NCI-H510A treated with DMSO at 0.1 percent for 48 hours (cell line): ENCODE measurements at places on chromosomes 7 and 10.

DNA sequence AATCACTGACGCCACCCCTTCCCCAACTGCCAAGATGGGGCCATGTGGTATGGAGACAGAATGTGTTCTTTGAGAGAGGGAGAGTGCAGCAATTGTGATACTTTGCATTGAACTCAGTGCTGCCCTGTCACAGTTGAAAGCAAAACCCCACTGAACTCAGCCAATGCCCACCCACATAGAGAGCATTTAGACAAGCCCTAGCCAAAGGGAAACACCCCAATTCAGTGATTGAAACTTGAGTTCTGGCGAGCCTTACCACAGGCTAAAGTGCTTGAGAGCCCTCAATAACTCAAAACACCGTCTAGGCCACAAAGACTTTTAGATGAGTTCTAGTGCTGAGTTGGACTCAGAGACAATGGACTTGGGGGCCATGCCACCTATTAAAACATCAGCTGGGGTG is 751.9 kb upstream of the POT1 start:
- no peak for DNase-seq

DNA sequence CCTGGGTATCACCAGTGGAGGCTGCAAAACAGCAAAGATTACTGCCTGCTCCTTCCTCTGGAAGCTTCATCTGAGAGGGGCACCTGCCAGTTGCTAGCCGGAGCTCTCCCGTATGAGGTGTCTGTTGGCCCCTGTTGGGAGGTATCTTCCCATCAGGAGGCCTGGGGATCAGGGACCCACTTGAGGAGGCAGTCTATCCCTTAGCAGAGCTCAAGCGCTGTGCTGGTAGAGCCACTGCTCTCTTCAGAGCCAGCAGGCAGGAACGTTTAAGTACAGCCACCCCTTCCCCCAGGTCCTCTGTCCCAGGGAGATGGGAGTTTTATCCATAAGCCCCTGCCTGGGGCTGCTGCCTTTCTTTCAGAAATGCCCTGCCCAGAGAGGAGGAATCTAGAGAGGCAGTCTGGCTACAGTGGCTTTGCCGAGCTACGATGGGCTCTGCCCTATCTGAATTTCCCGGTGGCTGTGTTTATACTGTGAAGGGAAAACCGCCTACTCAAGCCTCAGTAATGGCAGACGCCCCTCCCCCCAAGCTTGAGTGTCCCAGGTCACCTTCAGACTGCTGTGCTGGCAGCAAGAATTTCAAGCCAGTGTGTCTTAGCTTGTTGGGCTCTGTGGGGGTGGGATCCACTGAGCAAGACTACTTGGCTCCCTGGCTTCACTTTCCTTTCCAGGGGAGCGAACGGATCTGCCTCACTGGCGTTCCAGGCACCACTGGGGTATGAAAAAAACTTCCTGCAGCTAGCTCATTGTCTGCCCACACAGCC is 19.6 kb downstream of the SEMA3E start:
- no peak for DNase-seq

DNA sequence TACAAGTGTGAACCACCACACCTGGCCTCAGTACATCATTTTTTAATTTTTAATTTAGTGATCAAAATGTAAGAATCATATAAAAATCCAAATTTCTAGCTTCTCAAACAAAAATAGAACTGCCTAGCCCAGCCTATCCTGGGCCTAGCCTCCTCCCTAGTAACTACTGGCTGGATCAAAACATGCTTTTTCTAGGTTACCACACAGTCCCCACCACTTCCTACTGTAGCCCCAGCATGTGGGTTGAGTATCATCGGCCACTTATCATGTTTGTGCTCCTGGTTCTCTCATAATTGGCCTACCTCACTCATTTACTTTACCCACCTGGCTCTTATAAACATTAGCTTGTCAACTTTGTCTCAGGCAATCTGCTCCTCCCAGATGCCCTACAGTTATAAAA is 52.9 kb downstream of the DNAJC12 start:
- DNase-seq, result peak; percentile 66

DNA sequence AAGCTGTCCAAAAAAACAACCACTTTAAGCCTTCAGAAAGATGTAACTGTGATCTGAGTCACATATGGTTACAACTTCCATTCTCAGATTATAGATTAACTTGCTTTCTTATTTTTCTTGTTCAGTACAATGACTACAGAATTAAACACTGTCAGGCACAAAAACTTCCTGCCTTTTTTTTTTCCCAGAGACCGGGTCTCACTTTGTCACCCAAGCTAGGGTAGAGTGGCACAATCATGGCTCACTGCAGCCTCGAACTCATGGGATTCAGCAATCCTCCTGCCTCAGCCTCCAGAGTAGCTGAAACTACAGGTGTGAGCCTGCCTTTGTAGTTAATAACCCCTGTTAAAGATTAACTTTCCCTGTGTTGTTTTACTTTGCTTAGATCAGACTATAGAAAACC is 163.2 kb downstream of the AVL9 start:
- no peak for DNase-seq

- no peak for DNase-seq
These were observed 128.9 kb downstream of the ZNF365 start for GRCh38 chr10:62502995-62503613.

- no peak for DNase-seq
These were observed 166.0 kb downstream of the PIP4K2A start for GRCh38 chr10:22548344-22548743.

DNA sequence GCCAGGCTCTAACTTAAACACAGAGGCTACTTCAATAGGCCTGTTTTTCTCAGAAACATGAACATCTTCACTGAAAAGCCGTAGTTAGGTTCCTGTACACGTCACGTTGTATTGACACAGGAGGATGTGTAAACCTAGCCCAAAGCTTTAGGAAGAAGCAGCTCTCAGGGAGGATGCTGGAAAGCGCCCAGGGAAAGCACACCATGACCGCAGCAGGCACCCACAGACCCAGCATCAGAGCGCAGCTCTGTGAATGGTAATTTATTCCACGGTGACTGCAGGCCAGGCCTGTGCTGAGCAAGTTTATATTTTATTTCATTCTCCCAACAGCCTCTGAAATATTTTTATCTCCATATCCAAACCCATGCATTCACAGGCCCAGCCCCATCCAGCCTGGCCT is 51.1 kb downstream of the ASB13 start:
- no peak for DNase-seq

- no peak for DNase-seq
These were observed 433.1 kb downstream of the HTR7 start for GRCh38 chr10:90424730-90425129.

DNA sequence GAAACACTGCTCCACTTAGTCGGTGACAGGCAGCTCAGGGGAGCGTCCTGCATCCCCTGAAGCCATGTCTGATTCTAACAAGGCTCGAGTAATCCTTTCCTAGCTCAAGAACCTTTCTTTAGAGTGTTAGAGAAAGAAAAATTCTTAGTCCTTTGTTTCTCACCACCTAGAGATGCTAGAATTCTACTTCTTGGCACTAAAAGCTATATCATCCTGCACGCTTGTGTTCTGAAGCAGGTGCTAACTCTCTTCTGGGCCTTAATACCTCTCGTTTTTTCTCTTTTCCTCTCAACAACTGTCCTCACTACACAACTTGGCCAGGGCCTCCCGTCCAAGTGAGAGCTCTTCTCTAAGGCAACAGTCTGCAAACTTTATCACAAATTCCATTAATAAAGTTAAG is at the start of gene LYZL2:
Gene LYZL2, minus strand, starts transcription at position 101 of the 400 bp plus-strand sequence. CDS start 2,838 bp downstream, outside the sequence.
- no peak for DNase-seq

DNA sequence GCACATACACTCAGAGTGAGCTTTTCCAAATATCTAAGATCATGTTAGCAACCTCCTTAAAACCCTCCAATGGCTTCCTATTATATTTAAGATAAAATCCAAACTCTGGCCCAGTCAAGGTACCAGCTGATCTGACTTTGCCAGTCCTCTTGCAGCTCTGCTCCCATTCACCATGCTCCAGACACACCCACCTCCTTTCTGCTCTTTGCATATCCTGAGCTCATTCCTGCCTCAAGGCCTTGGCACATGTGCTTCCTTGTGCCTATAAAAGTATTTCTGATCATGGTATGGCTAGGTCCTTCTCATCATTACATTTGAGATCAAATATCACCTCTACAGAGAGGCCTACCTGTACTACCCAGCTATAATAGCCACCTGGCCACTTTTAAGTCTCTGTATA is 27.5 kb downstream of the XPNPEP1 start:
- DNase-seq, result no peak

GRCh38 chr7:78203042-78203720 is 404.6 kb downstream of the PHTF2 start:
- DNase-seq, result no peak

- peak; percentile 46 for DNase-seq
These were observed at the start of gene PLAU for GRCh38 chr10:73910764-73911552. TSS of gene PLAU (plus strand) at chr10:73911132. CDS start at chr10:73911556, 424 bp downstream.

- no peak for DNase-seq
These were observed 57.3 kb downstream of the CSGALNACT2 start for GRCh38 chr10:43195557-43195956.

GRCh38 chr7:31340603-31341002 is at the start of gene NEUROD6:
TSS of gene NEUROD6 (minus strand) at chr7:31340726. CDS start at chr7:31339268, 1,458 bp downstream.
- DNase-seq, result no peak

DNA sequence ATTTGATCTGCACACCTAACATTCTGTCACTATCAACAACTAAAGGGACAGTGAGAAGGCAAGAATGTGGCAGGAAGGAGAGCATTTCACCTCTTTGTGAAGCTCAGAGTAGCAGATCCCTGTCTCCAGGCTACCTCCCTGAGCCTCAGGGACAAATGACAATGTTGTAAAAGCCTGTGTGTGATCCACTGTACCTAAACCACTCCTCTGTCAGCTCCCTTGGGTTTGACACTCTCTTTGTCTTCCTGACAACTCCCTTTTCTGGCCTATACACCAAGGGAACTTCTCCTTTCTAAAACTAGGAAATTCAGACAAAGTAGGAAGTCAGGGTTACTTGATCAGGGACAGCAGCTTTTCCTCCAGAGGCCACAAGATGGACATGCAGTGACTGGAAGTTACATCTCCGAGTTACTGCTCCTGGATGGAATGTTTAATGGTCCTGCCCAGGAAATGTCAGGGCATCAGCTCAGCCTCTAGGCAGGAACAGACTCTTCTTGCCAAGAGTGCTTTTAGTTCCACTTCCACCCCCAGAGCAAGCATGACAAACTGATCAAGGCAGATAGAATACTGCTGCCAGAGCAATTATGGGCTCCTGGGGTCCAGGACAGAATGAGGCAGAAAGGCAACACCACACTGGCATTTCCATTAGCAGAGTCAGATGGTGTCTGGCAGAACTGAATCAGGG is 1014.5 kb upstream of the LRRTM3 start:
- no peak for DNase-seq

GRCh38 chr10:61172182-61172926 is 228.4 kb upstream of the RHOBTB1 start:
- DNase-seq, result no peak

- DNase-seq, result no peak
These were observed 4.6 kb upstream of the SKAP2 start for GRCh38 chr7:26868841-26869495.

GRCh38 chr7:132049462-132050304 is 493.3 kb upstream of the PODXL start:
- no peak for DNase-seq

DNA sequence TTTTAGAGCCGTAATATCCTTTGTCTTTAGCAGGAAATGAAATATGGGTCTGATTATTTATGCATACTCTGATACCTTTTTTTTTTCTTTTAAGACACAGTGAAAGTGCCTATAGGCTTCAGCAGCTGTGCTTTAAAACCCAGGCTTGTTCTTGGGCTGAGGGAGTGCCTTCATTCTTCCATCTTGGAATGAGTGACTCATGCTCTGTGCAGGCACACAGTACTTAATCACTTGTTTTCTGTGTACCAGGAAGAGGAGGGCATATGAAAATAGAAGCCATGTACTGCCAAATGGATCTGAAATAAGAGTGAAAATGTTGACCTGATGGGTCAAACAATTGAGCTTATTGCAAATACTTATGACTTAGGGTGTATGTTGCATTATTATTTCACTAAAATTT is 12.0 kb downstream of the INPP5F start:
- DNase-seq, result no peak

DNA sequence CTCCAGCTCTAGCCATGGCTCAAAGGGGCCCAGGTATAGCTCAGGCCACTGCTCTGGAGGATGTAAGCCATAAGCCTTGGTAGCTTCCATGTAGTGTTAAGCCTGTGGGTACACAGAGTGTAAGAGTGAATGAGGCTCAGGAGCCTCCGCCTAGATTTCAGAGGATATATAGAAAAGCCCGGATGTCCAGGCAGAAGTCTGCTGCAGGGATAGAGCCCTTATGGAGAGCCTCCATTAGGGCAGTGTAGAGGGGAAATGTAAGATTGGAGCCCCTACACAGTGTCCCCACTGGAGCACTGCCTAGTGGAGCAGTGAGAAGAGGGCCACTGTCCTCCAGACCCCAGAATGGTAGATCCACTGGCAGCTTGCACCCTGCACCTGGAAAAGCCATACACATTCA is 240.8 kb upstream of the KLF14 start:
- no peak for DNase-seq

GRCh38 chr10:28592953-28593352 is 60.0 kb downstream of the WAC start:
- DNase-seq, result no peak

DNA sequence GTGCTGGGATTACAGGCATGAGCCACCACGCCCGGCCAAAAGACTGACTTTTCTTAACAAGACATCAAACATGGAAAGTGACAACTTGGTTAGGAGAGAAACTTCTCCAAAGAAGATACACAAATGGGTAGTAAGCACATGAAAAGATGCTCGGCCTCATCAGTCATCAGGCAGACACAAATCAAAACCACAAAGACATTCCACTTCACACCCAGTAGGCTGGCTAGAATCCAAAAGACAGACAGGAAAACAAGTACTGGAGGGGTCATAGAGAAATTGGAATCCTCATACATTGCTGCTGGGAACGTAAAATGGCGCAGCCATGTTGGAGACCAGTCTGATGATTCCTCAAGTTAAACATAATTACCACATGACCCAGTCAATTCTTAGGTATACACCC is 16.4 kb downstream of the SEPHS1 start:
- DNase-seq, result no peak
